Activated CD8-positive, alpha-beta T cell treated with anti-CD3 and anti-CD28 coated beads, Interleukin-2, amount 10 ng/mL, durations not matched to agents 7 days and 5 days (primary cell): ENCODE measurements at places on chromosomes 4 and X. TPM values are rescaled to one million over a fixed set of nuclear protein-coding genes. Genes with fewer than 3 reads are reported as not detected.

- DNase-seq: no peak
- no peak overlapping the region for H3K4me3 ChIP-seq
- H3K27me3 ChIP-seq: peaks cover 2% of the 10 kb centered on the region
- H3K27ac ChIP-seq: no peak overlapping the region
Measured at GRCh38 chrX:151745651-151746050, 11.1 kb downstream of the CNGA2 start.

DNA sequence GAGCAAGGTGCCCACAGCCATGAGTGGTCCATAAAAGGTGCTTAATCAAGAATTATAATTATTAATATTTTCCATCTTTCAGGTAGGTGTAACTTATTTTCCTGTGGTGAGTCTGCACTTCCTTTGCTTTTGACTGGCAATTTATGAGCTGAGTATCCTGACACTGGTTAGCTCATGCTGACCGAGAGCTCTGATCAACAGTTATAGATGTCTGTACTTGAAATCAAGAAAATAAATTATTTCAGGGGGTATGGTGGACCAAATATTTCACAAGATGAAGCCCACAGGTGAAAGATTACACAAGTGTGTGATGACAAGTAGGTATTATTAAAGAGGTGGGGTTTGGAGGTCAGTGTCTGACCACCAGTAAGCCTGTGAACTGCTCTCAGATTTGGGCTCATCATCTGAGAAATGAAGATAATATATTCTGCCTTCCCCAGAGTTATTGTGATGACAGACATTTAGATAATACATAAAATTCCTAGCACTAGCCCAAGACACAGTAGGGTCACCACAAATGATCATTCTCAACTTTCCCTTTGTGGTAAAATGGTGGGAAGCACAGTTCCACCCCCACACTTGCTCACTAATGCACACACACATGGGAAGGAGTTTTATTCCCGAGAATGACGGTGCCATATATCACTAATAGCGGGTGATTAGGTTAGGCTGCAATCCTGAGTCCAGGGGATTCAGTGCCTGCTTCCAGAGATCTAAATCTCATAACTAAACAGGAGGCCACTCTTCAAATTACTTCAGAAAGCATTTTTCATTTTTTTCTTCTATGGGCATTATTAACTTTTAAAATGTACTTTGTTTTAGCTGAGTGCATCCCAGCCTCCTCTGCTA, 34.0 kb upstream of the PACRGL start:
- H3K4me1 ChIP-seq: peaks cover 12% of the 10 kb centered on the region
- DNase-seq: no peak
- no peaks in the 10 kb centered on the region for H3K36me3 ChIP-seq
- H3K27me3 ChIP-seq: peaks cover 10% of the 10 kb centered on the region
- no peak overlapping the region for H3K4me3 ChIP-seq

- H3K27me3 ChIP-seq: no peaks in the 10 kb centered on the region
- DNase-seq: no peak
- H3K4me1 ChIP-seq: no peaks in the 10 kb centered on the region
- no peak overlapping the region for H3K4me3 ChIP-seq
- no peak overlapping the region for H3K27ac ChIP-seq
- H3K36me3 ChIP-seq: no peaks in the 10 kb centered on the region
Measured at GRCh38 chr4:156578005-156578404, 393.6 kb downstream of the PDGFC start.

The MID2 gene
- total RNA-seq: 1.7 TPM

The DMRTC1 gene
- not detected for total RNA-seq

GRCh38 chrX:39911278-39911897, 186.4 kb downstream of the BCOR start:
- no peaks in the 10 kb centered on the region for H3K4me1 ChIP-seq
- DNase-seq: no peak
- no peaks in the 10 kb centered on the region for H3K36me3 ChIP-seq
- H3K27ac ChIP-seq: no peak overlapping the region

The BANK1 gene
- total RNA-seq: 0.24 TPM

GRCh38 chr4:107970063-107970798, 19.5 kb upstream of the HADH start:
- peaks cover 13% of the 10 kb centered on the region for H3K27me3 ChIP-seq
- no peak overlapping the region for H3K4me3 ChIP-seq
- peaks cover 5% of the 10 kb centered on the region for H3K36me3 ChIP-seq

GRCh38 chr4:159271856-159272255, 169.0 kb downstream of the RAPGEF2 start:
- H3K27me3 ChIP-seq: no peaks in the 10 kb centered on the region
- no peaks in the 10 kb centered on the region for H3K4me1 ChIP-seq
- no peak for DNase-seq
- H3K4me3 ChIP-seq: no peak overlapping the region
- no peak overlapping the region for H3K27ac ChIP-seq

The DCLK2 gene
- total RNA-seq: not detected

GRCh38 chr4:95124906-95125504, 367.2 kb downstream of the BMPR1B start:
- H3K4me1 ChIP-seq: peaks cover under 1% of the 10 kb centered on the region
- H3K27me3 ChIP-seq: peaks cover 6% of the 10 kb centered on the region
- no peak overlapping the region for H3K27ac ChIP-seq
- H3K4me3 ChIP-seq: no peak overlapping the region

GRCh38 chr4:38132843-38133662, 172.9 kb downstream of the PTTG2 start:
- peak overlapping the region; percentile 33 for H3K27ac ChIP-seq
- peaks cover 59% of the 10 kb centered on the region for H3K4me1 ChIP-seq
- no peaks in the 10 kb centered on the region for H3K27me3 ChIP-seq
- peaks cover 78% of the 10 kb centered on the region for H3K36me3 ChIP-seq

- H3K36me3 ChIP-seq: no peaks in the 10 kb centered on the region
- H3K27ac ChIP-seq: no peak overlapping the region
Measured at GRCh38 chr4:98838977-98839618, 89.8 kb downstream of the EIF4E start.

DNA sequence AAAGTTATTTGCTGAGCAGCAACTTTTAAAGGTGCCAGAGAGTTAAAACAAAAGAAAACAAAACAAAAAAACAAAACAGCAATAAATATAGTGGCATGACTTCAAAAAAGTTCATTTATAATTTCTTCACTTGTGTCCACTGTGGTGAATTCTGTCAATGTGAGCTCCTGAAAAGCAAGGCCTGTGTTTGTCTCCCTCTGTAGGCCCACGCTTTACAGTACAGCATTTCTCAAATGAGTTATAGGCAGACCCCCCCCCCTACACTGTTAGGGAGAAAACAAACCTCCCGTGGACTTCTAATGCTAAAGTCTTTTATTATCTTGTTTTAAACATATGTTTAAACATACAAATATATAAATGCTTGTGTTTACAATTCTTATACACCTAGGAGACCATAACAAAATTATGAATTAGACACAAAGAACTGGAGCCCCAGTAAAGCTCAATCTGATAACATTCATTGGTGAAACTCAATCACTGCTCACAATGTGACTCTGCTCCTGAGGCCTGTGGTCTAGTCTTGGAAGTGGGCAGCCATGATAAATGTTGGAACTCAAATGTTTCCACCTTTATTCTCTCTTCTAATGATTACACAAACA, 47.0 kb upstream of the SCOC start:
- H3K27me3 ChIP-seq: peaks cover 20% of the 10 kb centered on the region
- peak; percentile 28 for DNase-seq
- H3K27ac ChIP-seq: no peak overlapping the region
- no peaks in the 10 kb centered on the region for H3K36me3 ChIP-seq

GRCh38 chr4:114694770-114695169, 96.2 kb downstream of the UGT8 start:
- H3K4me3 ChIP-seq: no peak overlapping the region
- no peak for DNase-seq
- H3K4me1 ChIP-seq: no peaks in the 10 kb centered on the region
- H3K36me3 ChIP-seq: no peaks in the 10 kb centered on the region

The TKTL2 gene
- total RNA-seq: not detected

The PSAPL1 gene
- not detected for total RNA-seq
